ENCODE measurements at places on chromosomes 13 and 19. TPM values are rescaled to one million over a fixed set of nuclear protein-coding genes. Genes with fewer than 3 reads are reported as not detected.

GRCh38 chr19:10091895-10092641, 6.0 kb downstream of the SHFL start:
- DNase-seq: no peak

- no peak for DNase-seq
Observed at GRCh38 chr13:23715762-23716235, 145.6 kb downstream of the TNFRSF19 start.

DNA sequence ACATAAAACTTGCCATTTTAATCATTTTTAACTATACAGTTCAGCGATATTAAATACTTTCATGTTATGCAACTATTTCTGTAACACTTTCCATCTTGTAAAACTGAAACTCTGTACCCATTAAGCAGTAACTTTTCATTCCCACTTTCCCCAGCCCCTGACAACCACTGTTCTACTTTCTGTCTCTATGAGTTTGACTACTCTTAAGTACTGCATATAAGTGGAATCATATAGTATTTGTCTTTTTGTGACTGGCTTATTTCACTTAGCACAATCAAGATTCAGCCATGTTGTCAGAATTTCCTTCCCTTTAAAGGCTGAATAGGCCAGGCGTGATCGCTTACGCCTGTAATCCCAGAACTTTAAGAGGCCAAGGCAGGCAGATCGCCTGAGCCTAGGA, 56.2 kb downstream of the ARHGAP35 start:
- DNase-seq: no peak

DNA sequence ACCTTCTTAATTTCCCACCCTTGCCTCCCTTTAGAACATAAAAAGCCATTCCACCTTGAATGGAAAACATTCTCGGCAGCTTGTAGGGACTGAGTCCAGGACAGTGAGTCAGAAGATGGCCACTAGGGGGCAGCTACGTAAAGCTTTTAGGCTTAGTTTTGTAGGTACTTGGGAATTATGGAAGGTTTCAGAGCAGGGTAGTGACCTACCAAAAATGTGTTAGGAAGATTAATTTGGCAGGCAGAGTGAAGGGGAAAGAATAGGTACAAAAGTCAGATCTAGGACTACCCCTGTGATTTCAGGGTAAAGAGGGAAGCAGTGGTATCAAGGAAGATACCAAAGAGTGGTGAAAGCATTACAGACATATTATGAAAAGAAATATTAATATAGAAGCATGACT, 198.4 kb downstream of the NDFIP2 start:
- DNase-seq: peak; percentile 61

CRX gene
- total RNA-seq: not detected

Measured in Right ventricle myocardium superior (tissue), 1 donor.